M059J (cell line): ENCODE measurements at places on chromosomes 12 and 14. TPM values are rescaled to one million over a fixed set of nuclear protein-coding genes. Genes with fewer than 3 reads are reported as not detected.

The ABCD2 gene
- total RNA-seq = 0.02 TPM in 1 of 2 replicates, not detected in the other

The RAD9B gene
- 0.47 and 1.1 TPM in 2 replicates for total RNA-seq

The SERPINA1 gene
- 5.6 and 8.3 TPM in 2 replicates for total RNA-seq

The BDKRB1 gene
- 0.10 and 1.7 TPM in 2 replicates for total RNA-seq

The CTDSP2 gene
- 37.3 and 44.2 TPM in 2 replicates for total RNA-seq

The FICD gene
- 9.7 and 12.5 TPM in 2 replicates for total RNA-seq

The MTRFR gene
- 25.5 and 32.1 TPM in 2 replicates for total RNA-seq

DNA sequence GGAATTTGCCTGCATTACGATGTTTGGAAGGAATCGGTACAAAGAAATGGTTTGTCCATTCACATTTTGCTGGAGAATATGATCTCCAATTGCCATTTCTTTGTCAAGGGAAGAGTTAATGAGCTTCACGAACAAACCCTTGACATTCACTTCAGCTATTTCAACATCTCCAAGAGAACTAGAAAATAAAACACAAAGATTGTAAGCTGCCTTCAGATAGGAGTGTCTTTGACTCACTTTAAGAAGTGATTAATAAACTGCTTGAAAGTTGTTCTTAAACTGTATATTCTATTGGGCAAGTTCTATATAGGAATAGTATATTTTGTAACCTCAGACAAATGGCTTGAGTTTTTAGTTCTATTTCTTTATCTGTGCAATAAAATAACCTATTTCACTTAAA is 26.3 kb downstream of the LMNTD1 start:
- no peak for DNase-seq

GRCh38 chr12:78062786-78063185 is 232.1 kb downstream of the NAV3 start:
- DNase-seq = peak; percentile 69

- DNase-seq = no peak
Observed at GRCh38 chr12:116489116-116489515, 70.1 kb upstream of the MAP1LC3B2 start.

GRCh38 chr14:65439117-65439516 is 26.6 kb downstream of the FUT8 start:
- DNase-seq = no peak

GRCh38 chr12:19959353-19959752 is 409.0 kb upstream of the PDE3A start:
- no peak for DNase-seq

- DNase-seq = no peak
Observed at GRCh38 chr14:105471297-105471821, 3.3 kb upstream of the CRIP2 start.

- DNase-seq = peak; percentile 90
Observed at GRCh38 chr12:110312581-110313360, 31.7 kb downstream of the ATP2A2 start.
